ENCODE measurements at places on chromosomes 5 and 9.

DNA sequence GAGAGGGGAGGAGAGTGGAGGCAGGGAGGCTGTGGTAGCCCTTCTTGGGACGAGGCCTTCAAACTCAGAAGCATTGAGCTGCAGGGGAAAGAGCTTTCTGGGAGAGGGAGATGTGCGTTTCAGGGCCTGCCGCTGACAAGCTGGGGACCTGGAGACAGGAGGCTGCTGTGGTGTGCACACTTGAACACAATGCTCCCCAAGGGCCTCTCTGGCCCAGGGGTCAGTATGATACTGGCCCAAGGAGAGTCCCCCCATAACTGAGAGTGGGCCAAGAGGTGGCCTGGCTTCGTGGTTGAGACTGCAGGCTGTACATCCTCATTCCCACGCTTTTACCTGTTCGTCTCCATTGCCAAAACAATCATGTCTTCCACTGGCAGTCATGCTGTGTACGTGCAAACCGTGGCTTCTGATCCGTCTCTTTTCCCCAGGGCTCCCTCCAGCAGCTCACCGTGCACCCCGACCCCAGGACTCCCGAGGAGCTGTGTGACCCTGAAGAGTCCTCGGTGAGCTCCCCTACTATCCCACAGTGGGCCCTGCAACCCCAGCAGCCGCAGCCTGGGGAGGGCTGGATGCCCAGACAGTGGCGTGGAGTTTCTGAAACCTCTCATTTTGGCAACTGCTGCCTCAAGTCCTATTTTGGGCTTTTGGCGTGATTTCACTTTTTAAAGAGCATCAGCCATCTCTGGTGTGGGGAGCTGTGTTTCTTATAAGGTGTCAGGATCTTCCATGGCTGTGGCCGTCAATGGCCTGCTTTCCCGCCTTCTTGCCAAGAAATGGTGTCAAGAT is 43.4 kb downstream of the COL15A1 start:
- peak; percentile 21 for DNase-seq

- no peak for DNase-seq
These were observed 18.4 kb downstream of the CEL start for GRCh38 chr9:133080161-133080560.

DNA sequence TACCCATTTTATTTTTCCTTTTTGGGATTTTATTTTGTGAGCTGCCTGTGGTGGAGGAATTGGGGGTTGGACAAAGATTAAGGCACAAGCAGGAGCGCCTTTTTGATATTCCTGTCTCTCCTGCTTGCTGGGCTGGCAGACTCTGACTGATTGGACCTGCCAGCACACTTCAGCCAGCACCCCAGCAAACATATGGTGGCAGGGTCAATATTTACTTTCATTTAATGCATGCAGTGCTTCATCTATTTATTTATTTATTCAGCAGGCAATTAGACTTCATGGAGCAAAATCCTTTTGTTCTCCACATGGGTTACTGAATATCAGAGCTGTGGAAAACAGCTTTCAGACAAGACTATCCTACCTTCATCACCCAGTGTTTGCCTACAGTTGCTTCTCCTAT is 48.4 kb upstream of the EPB41L4A start:
- DNase-seq = no peak

DNA sequence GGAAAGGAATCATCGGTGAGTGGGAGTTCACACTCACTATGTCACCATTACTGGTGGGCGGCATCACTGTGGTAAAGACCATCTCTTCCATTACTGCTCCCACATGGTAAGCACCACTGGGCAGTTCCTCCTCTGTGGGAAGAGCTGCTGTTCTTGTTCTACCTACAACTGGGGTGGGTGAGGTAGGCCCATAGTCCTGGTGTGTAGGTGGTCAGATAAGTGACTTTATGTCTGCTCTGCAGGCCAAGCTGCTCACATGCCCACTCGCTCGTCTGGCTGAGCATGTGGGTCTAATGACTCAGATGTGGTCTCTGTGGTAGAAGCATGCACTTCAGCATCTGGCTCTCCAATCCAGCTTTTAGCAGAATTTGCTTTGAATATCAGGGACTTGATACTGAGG is 82.9 kb downstream of the TMEM215 start:
- DNase-seq = no peak

DNA sequence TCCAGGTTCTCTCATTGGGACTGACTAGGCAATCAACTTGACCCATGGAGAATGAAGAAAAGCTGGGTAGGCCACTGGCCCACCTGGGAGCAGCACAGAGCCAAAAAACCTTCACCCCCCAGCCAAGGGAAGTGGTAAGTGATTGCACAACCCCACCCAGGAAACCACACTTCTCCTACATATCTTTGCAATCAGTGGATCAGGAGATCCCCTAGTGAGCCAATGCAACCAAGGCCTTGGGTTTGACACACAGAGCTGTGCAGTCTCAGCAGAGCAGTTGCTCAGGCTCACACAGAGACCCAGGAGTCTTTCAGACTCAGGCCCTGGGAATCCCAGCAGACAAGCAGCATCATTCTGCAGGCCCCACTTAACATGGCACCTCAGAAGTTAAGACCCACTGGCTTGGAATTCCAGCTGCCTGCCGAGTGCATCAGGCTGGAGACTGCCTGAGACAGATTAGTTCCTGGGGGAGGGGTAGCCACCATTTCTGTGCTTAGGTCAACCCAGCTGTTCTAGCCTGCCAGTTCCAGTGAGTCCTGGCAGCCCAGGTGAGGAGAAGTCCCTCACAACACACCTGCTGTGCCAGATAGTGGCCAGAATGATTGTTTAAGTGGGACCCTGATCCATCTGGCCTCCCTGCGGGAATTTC is 136.4 kb downstream of the SAXO1 start:
- no peak for DNase-seq

GRCh38 chr5:78776637-78777036 is 128.1 kb upstream of the LHFPL2 start:
- DNase-seq = no peak

GRCh38 chr9:29044959-29045358 is 1471.7 kb upstream of the C9orf72 start:
- no peak for DNase-seq

DNA sequence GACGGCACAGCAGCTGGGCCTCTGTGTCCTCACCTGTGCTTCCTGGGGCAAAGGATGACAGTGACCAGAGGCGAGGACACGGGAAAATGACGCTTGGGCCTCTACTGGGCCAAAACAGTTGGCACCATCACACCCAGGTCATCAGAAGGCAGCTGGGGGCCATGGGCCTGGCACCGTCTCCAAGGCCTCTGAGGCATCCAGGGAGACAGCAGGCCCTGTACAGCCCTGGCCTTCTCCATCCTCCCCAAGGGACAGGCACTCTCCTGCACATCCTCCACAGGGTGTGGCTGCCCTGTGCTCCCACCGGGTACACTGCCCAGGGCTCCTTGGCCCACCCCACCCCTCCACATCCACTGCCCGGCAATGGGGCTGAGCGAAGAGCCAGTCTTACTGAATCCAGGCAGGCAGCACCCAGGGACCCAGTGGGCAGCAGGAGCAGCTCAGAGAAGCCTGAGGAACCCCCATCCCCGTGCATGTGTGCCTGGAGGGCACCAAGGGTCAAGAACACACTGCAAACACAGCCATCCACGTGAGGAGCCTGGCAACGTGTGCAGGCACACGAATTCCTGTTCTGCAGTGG is 4.0 kb downstream of the LPCAT1 start:
- DNase-seq = no peak

DNA sequence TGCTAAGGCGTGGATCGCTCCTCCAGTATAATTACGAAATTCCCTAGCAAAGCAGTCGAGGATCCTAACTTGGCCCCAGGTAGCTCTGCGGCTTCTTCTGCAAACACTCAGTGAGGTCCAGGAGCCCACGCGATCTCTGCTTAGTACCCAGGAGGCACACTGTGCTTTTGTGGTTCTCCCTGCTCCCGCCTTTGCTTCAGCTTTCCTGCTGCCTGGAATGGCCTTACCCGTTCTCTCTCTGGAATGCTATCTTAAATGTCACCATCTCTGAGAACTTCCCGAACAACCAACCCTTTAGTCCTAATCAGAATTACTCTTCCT is 639 bp downstream of the INVS start:
- DNase-seq = no peak

GRCh38 chr9:90822866-90823265 is 21.2 kb downstream of the SYK start:
- no peak for DNase-seq

DNA sequence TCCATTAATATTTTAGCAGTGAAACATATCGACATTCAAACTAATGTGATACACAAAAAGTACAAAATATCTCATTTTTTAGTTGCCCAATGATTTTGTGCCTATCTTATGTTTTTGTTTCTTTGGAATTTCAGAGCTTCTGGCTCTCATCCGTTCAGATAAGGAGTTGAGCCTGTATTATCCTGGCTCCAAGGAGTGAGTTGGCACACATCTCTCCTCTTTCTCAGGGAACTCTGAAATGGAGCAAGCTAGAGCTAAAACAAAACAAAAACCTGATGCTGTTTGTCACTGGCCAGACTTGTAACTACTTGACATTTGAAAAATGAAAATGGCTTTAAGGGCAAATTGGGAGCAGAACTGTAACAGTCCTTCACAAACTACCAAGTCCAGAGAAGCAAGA is 131.3 kb upstream of the SLC28A3 start:
- DNase-seq = no peak

DNA sequence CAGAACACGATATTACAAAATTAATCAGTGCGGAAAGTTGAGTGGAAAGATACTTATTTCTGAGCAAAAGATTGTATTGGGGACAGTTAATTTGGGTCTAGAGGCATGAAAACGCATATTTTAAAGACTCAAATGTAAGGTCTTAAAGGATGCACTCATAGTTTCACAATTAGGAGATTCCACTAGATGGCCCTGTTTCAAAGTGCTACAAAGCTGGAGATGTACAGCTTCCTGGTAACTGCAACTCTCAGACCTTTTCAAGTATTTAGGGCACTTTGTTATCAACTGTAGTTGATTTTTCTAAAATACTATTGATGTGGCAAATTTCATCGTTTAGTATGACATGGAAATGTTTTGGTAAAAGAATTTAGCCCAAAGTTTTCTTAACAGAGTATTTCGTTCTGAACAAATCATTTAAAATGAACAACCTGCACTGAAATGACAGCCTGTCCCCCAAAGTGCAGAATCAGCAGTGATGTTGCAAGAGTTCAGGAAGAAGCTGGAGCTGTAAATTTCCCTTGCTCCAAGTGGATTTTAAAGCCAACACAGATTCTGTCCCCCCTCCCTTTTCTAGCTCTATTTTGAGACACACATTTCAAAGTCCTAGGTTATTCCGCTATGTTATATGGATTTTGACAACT is 16.2 kb upstream of the NDUFB6 start:
- DNase-seq = no peak

DNA sequence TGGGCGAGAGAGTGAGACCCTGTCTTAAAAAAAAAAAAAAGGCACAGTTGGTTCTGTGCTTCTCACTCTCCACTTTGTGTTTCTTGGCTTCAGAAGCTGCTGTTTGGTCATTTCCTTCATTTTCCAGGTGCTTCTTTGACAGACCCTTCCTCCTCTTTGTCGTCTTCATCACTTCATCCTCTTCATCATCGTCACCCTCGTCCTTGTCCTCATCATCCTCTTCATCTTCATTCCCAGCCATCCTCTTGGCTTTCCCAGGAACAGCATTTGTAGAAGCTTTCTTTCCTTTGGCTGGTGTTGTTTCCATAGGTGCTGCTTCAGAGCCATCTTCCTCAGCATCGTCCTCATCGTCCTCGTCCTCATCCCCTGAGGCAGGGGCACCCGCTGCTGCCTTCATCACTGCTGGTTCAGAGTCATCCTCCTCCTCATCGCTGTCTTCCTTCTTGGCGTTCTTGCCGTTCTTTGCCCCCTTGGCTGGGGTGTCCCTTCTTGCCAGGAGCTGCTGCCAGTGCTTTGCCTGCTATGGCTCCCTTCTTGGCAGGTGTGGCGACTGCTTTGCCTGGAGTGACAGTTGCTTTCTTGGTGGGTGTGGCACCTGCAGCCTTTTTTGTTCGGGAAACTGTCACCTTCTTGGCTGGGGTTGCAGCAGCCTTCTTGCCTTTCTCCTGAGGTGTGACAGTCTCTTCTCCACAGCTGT is 7.1 kb downstream of the RABL6 start:
- DNase-seq = no peak

GRCh38 chr5:7676455-7676854 is 174.5 kb downstream of the CFAP90 start:
- no peak for DNase-seq

DNA sequence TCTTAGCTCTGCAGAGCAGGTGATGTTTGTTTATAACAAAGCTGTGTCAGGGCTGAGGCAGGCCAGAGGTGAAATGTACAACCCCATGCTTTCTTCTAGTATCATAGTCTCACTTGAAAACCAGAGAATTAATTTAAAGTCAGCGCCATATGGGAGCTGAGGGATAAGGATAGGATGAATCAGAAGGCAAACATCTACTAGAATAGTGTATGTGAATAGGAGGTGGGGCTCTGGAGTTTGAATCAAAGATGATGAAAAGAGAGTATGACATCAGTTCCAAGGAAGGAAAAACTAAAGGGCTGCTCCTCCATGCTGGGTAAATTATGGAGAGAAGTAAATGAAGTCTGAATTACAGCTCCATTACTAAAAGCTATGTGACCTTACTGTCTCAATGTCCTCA is 441.5 kb downstream of the RASEF start:
- DNase-seq = no peak

GRCh38 chr9:107737987-107738743 is 248.6 kb upstream of the KLF4 start:
- DNase-seq = peak; percentile 68

- no peak for DNase-seq
These were observed 57.3 kb upstream of the RICTOR start for GRCh38 chr5:39131210-39132127.

- no peak for DNase-seq
These were observed 212.4 kb upstream of the GLRA1 start for GRCh38 chr5:152137063-152137462.

GRCh38 chr5:154369682-154370081 is 76.1 kb upstream of the SAP30L start:
- DNase-seq = no peak

- DNase-seq = no peak
These were observed 72.7 kb upstream of the IER5L start for GRCh38 chr9:129250786-129251185.

GRCh38 chr5:171538681-171539080 is 119.2 kb downstream of the FGF18 start:
- no peak for DNase-seq

- DNase-seq = no peak
These were observed 620.2 kb downstream of the ACTL7B start for GRCh38 chr9:108235609-108236008.

GRCh38 chr5:77266291-77266690 is 55.8 kb downstream of the PDE8B start:
- no peak for DNase-seq
